ENCODE measurements at places on chromosomes 1 and 21. TPM values are rescaled to one million over a fixed set of nuclear protein-coding genes. Genes with fewer than 3 reads are reported as not detected.
A peak's percentile ranks its signal among the peaks of the same experiment; 100 is the strongest.

PAX7 gene
- not detected for total RNA-seq

CFAP107 gene
- 2.9 TPM for total RNA-seq

CAPN2 gene
- 253 TPM for total RNA-seq

CTSS gene
- total RNA-seq = 824 TPM

GRCh38 chr1:119838236-119838635 is 27.0 kb upstream of the REG4 start:
- H3K4me3 ChIP-seq = no peak overlapping the region
- H3K4me1 ChIP-seq = no peaks in the 10 kb centered on the region
- H3K27ac ChIP-seq = no peak overlapping the region
- DNase-seq = no peak
- no peaks in the 10 kb centered on the region for H3K36me3 ChIP-seq

GRCh38 chr21:36386031-36386642 is 945 bp downstream of the CHAF1B start:
- H3K36me3 ChIP-seq = no peaks in the 10 kb centered on the region
- peak overlapping the region; percentile 65 for H3K4me3 ChIP-seq
- DNase-seq = no peak
- H3K27me3 ChIP-seq = no peaks in the 10 kb centered on the region

GRCh38 chr1:157697781-157698569 is 2.6 kb downstream of the FCRL3 start:
- no peaks in the 10 kb centered on the region for H3K36me3 ChIP-seq
- H3K27ac ChIP-seq = no peak overlapping the region
- DNase-seq = no peak
- H3K4me1 ChIP-seq = no peaks in the 10 kb centered on the region
- no peak overlapping the region for H3K4me3 ChIP-seq
- no peaks in the 10 kb centered on the region for H3K27me3 ChIP-seq

GRCh38 chr1:218182455-218182854 is 102.6 kb upstream of the RRP15 start:
- no peak overlapping the region for H3K27ac ChIP-seq
- no peak overlapping the region for H3K4me3 ChIP-seq
- DNase-seq = no peak
- H3K36me3 ChIP-seq = no peaks in the 10 kb centered on the region

DNA sequence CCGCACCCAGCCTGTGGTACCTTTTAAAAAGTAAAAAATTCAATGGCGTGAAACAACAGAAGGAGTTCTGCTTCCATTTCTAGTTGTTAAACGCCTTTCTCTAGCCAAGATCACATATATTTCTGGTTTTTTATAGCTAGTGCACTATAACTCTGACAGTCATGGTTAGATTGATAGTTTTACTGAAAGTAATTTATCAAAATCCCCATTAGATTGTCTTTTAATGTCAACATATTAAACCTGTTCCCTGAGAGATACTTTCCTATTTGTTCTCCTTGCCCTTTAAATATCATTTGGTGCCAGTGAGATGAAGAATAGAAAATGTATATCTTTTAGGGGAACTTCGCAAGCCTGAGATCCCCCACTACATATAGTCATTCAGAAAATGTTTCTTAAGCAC is 7.3 kb downstream of the SMAP2 start:
- H3K36me3 ChIP-seq = no peaks in the 10 kb centered on the region
- no peaks in the 10 kb centered on the region for H3K27me3 ChIP-seq
- peak overlapping the region; percentile 9 for H3K4me3 ChIP-seq
- peak overlapping the region; percentile 1 for H3K27ac ChIP-seq

GRCh38 chr1:165910764-165911421 is 83.5 kb downstream of the UCK2 start:
- peak overlapping the region; percentile 41 for H3K27ac ChIP-seq
- peaks cover 19% of the 10 kb centered on the region for H3K4me1 ChIP-seq
- H3K36me3 ChIP-seq = peaks cover 15% of the 10 kb centered on the region
- DNase-seq = peak; percentile 71

DNA sequence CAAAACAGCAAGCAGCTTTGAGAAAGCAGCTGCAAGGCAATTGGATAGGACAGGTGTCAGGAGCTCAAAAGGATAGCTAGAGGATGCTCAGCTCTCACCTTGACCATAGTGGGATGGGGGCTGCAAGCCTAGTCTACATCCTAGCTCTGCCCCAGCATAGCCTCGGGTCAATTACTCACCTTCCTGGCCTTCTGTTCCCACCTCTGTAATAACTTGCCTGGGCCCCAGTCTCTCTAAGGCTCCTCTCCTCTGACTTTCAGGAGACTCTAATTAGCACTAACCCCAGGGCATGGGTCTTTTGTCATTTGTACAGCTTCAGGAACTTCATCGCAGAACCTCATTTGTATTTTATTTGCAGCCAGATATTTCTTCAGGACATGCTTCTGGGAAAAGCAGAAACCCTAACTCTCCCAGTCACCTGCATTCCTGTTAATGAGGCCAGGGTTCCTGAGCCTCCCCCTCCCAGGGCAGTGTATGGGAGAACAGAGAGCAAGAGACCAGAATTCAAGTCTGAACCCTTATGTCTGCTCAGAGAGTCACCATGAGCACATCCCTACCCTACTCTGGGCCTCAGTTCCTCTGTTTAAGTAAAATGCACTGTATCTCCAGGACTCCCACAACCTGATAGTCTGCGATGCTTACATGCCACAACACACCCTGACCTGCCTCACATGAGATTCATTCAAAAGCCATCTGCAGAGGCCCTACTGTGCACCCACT is 108.1 kb downstream of the MATN1 start:
- no peak for DNase-seq
- H3K36me3 ChIP-seq = no peaks in the 10 kb centered on the region
- H3K27ac ChIP-seq = no peak overlapping the region
- H3K4me3 ChIP-seq = no peak overlapping the region

DNA sequence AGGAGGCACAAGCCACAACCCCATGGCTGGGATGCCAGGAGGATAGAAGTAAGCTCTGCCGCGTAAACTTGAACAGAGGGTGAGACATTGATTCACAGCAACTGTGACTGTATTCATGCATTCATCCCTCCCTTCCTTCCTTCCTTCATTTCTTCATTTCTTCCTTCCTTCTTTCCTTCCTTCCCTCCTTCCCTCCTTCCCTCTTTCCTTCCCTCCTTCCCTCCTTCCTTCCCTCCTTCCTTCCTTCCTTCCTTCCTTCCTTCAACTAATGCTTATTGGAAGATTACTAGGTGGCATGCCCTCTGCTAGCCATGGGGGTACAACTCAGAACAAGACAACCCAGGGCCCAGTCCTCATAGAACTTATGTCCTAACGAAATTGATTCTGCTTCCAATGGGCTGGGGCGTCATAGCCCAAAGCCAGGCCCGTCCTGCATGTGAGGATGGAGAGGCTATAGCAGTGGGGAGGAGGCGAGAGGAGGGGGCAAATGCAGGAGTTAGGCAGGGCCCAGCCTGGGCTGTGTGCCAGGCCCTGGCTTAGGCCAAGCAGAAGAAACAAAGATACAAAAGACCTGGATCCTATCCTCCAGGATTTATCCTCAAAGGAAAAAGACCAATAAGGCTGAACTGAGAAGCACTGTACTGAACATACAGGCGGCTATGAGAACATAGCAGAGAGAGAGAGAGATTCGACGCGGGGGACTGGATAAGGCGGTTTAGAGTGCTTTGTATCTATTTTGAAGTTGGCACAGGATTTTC is 24.4 kb upstream of the PAXBP1 start:
- H3K27ac ChIP-seq = no peak overlapping the region
- no peak for DNase-seq
- H3K36me3 ChIP-seq = no peaks in the 10 kb centered on the region
- H3K4me1 ChIP-seq = no peaks in the 10 kb centered on the region

GRCh38 chr1:15152318-15153183 is 996 bp upstream of the TMEM51 start:
- peak; percentile 89 for DNase-seq
- H3K27me3 ChIP-seq = no peaks in the 10 kb centered on the region
- H3K27ac ChIP-seq = peak overlapping the region; percentile 93
- peak overlapping the region; percentile 77 for H3K4me3 ChIP-seq
- H3K36me3 ChIP-seq = no peaks in the 10 kb centered on the region

GRCh38 chr1:5974631-5975030 is 17.6 kb downstream of the NPHP4 start:
- H3K27ac ChIP-seq = no peak overlapping the region
- no peak for DNase-seq
- no peaks in the 10 kb centered on the region for H3K27me3 ChIP-seq
- H3K36me3 ChIP-seq = peaks cover 33% of the 10 kb centered on the region
- H3K4me3 ChIP-seq = no peak overlapping the region

DNA sequence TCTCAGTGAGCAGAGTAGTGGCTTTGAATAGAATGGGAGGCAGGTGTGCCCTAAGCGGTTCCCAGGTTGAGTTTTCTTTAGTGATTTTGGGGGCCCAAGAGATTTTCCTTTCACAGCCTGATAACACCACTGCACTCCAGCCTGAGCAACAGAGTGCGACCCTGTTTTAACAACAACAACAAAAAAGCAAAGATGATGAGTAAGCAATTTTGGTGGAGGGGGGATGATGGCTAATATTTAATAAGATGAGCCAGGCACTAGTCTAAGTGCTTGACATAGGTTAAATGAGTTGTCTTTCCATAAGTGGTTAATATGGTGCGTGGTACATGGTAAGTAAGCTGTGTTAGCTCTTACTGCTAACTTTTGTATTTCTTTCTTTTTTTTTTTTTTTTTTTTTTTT is 2.0 kb downstream of the RNPEP start:
- H3K27me3 ChIP-seq = no peaks in the 10 kb centered on the region
- peaks cover 19% of the 10 kb centered on the region for H3K36me3 ChIP-seq
- H3K27ac ChIP-seq = no peak overlapping the region
- no peak for DNase-seq
- H3K4me3 ChIP-seq = no peak overlapping the region
- H3K4me1 ChIP-seq = peaks cover 26% of the 10 kb centered on the region

DNA sequence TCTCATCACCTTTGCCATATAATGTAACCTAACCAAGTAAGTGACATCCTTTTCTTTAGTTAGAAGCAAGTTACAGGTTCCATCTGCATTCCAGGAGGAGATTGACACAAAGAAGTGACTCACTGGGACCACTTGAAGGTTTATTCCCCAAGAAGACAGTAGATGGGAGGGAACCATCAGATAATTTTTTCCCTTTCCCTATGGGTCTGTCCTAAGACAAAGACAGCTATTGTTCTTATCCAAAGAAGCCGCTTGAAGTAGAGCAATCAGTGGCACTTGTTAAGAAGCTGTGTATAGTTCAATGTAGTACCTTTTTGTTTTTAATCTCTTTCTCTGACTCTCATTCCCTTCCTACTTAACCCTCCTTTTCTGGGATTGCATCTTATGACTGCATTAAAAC is 139.9 kb upstream of the B3GALT2 start:
- H3K36me3 ChIP-seq = no peaks in the 10 kb centered on the region
- no peak overlapping the region for H3K27ac ChIP-seq
- no peaks in the 10 kb centered on the region for H3K27me3 ChIP-seq

- no peak overlapping the region for H3K4me3 ChIP-seq
- H3K27ac ChIP-seq = no peak overlapping the region
- H3K36me3 ChIP-seq = no peaks in the 10 kb centered on the region
- no peak for DNase-seq
- no peaks in the 10 kb centered on the region for H3K4me1 ChIP-seq
These were observed 83.3 kb upstream of the SPATA6 start for GRCh38 chr1:48555271-48555670.

- peaks cover 25% of the 10 kb centered on the region for H3K27me3 ChIP-seq
- H3K4me1 ChIP-seq = no peaks in the 10 kb centered on the region
- H3K36me3 ChIP-seq = no peaks in the 10 kb centered on the region
- no peak for DNase-seq
- H3K4me3 ChIP-seq = no peak overlapping the region
- no peak overlapping the region for H3K27ac ChIP-seq
These were observed 49.3 kb upstream of the AJAP1 start for GRCh38 chr1:4605158-4605557.

- no peak overlapping the region for H3K4me3 ChIP-seq
- H3K27me3 ChIP-seq = no peaks in the 10 kb centered on the region
- peak overlapping the region; percentile 83 for H3K27ac ChIP-seq
- H3K36me3 ChIP-seq = no peaks in the 10 kb centered on the region
These were observed 32.2 kb downstream of the BATF3 start for GRCh38 chr1:212667223-212668139.

GRCh38 chr1:15525050-15526020 is 1.3 kb upstream of the DNAJC16 start:
- DNase-seq = peak; percentile 99
- H3K4me1 ChIP-seq = peaks cover 37% of the 10 kb centered on the region
- peak overlapping the region; percentile 83 for H3K4me3 ChIP-seq
- H3K36me3 ChIP-seq = peaks cover 2% of the 10 kb centered on the region

DNA sequence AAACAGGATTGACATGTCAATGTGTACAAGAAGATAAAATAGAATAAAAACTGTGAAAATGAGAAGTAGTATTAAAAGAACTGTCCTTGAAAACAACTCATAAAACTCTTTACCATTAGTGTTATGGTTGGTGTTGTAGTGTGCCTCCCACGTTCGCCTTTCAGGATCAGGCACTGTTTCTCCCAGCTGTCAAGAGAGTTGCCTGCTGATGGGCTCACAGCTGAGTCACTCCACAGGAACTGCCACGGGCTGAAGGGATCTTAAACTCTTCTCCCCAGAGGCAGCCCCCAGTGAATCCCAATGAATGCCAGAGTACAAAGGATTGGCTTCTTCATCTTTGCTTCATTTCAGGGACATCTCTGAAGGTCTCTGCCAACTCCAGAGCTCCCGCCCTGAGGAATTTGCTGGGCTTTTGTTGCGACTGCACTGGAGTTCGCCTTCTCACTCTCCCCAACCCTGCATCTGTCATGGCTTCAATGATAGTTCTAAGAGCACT is 119.6 kb downstream of the ADGRL2 start:
- no peak overlapping the region for H3K4me3 ChIP-seq
- H3K27ac ChIP-seq = no peak overlapping the region
- no peaks in the 10 kb centered on the region for H3K36me3 ChIP-seq
- peaks cover 12% of the 10 kb centered on the region for H3K4me1 ChIP-seq
- no peak for DNase-seq
- H3K27me3 ChIP-seq = no peaks in the 10 kb centered on the region

Data from lower lobe of right lung (tissue), 2 donors.